Muscle of leg (tissue), 16 donors: ENCODE measurements at places on chromosomes 2 and 18.
A peak's percentile ranks its signal among the peaks of the same experiment; 100 is the strongest.

DNA sequence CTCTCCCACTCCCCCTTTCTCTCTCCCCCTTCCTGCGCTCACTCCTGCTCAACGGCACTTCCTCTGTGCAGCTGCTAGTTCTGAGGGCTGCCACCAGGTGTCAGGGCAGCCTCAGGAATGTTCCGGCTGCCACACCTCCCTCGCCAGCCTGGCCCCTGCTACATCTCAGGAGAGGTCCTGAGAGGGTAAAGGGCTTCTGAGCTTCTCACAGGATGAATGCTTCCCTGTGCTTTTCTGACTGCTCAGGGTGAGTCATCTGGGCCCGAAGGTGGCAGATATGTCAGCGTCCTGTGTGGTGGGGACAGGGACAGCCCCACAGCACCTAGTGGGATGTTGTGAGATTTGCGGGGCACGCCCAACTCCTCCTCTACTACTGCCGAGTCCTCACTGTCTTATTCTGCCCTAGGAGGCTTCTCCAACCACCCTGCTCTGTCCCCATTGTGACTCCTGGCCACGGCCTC, 49.0 kb downstream of the PLEKHB2 start:
- peak; percentile 57 for DNase-seq

- peak; percentile 68 for DNase-seq
Observed at GRCh38 chr18:8507915-8508705, 101.1 kb upstream of the RAB12 start.

GRCh38 chr2:199258291-199258690, 199.4 kb downstream of the SATB2 start:
- no peak for DNase-seq

DNA sequence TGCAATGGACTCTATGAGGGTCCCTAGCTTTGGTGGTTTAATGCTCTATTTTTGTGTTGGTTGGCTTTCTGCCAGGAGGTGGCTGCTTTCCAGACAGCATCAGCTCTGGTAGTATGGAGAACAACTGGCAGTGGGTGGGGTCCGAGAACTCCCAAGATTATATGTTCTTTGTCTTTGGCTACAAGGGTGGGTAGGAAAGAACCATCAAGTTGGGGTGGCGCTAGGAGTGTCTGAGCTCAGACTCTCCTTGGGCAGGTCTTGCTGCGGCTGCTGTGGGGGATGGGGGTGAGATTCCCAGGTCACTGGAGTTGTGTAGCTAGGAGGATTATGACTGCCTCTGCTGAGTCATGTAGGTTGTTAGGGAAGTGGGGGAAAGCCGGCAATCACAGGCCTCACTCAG, 976.1 kb upstream of the GYPC start:
- DNase-seq: no peak

DNA sequence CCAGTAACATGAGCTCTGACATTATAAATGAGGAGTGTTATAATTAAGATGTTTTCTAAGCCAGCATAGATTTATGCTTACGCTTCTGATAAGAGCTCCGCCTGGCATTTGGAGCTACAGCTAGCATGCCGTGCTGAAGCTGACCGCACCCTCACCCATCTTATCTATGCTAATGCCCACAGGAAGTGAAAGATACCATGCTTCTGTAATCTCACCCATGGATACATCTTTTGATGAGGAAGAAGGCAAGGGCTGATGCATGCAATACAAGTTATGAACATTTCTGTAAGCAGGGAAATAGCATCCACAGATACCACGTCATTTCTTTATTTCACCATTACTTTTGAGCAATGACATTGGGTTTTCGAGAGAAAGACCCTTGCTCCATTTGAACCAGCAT, 82.3 kb downstream of the ARL4C start:
- DNase-seq: no peak

- DNase-seq: no peak
Observed at GRCh38 chr18:12411456-12411855, 3.7 kb downstream of the PRELID3A start.

DNA sequence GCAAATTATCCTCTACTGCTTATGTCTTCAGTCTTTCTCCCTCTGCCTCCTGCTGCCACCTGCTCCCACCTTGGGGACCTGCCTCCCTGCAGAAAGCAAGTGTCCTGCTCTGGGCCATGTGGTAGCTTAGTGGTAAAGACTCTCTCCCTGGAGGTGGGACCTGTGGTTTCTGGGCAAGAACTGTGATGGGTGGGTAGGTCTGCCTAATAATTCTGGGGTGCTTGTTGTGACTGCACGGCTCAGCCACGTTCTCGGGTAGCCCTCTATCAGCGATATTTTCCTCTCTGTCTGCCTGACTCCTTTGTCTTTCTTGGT, 16.4 kb upstream of the CD28 start:
- DNase-seq: no peak

- DNase-seq: peak; percentile 7
Observed at GRCh38 chr2:36068086-36068485, 287.5 kb upstream of the CRIM1 start.

- no peak for DNase-seq
Observed at GRCh38 chr2:6231166-6231565, 539.0 kb downstream of the SOX11 start.

DNA sequence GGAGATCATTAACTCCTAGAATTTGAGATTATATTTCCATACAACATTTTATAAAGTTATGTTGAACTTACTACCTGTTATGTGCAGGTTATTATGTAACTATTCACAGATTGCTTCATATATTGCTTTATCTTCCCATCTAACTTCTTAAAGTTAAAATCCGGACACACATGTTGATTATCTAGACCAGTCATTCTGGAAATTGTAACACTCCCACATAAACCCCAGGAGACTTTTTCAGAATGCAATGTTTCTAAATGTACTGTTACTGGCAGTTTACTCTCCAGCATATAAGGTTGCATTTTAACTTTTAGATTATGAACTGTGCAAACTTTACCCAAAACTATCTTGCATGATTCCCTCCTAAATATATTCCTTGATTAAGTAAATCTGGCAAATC, 70.5 kb upstream of the FAM117B start:
- peak; percentile 30 for DNase-seq

DNA sequence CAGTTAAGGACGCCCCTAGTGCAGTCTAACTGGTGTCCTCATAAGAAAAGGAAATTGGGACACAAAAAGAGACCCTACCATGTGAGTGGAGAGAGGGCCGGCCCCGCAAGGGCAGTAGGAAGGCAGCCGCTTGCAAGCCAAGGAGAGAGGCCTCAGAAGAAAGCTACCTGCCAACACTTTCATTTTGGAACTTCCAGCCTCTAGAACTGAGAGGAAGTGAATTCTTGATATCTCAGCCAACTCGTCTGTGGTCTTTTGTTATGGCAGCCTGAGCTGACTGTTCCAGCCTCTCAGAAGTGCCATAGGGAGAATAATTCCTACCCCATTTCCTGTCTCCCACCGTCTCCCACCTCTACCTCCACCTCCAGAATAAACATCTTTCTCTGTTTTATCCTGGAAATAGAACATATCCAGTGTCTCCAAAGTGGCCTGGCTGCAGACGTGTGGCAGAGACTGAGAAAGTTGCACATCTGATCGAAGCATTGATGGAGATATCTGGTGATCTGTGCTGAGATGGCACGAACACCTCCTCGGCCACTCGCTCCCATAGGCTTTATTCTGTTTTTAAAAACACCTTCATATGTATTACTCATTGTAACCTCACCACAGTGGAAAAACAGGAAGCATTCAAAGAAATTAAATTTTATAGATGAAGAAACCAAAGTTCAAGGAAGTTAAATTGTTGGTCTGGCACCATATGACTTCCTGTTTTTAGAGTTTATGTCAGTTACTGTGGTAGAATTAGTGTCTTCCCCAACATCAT, 39.5 kb upstream of the MARCO start:
- peak; percentile 47 for DNase-seq
